Activated T-helper 2 cell treated with anti-CD3 and anti-CD28 coated beads, Interferon-gamma antibody, Interleukin-2, Interleukin-4, amounts not matched to agents 10 μg/mL and 5 μg/mL and 100 μg/mL, durations not matched to agents 14 hours and 24 hours and 36 hours (primary cell): ENCODE measurements at places on chromosomes 7 and 10. TPM values are rescaled to one million over a fixed set of nuclear protein-coding genes. Genes with fewer than 3 reads are reported as not detected.

DNA sequence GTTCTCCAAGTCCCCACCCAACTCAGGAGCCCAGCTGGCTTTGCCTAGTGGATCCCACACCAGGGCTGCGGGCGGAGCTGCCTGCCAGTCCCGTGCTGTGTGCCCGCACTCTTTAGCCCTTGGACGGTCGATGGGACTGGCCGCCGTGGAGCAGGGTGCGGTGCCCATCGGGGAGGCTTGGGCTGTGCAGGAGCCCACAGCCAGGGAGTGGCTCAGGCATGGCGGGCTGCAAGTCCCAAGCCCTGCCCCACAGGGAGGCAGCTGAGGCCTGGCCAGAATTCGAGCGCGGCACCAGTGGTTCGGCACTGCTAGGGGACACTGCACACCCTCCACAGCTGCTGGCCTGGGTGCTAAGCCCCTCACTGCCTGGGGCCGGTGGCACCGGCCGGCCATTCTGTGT lies 159.7 kb downstream of the ANKRD30A start:
- H3K36me3 ChIP-seq: no peaks in the 10 kb centered on the region

DNA sequence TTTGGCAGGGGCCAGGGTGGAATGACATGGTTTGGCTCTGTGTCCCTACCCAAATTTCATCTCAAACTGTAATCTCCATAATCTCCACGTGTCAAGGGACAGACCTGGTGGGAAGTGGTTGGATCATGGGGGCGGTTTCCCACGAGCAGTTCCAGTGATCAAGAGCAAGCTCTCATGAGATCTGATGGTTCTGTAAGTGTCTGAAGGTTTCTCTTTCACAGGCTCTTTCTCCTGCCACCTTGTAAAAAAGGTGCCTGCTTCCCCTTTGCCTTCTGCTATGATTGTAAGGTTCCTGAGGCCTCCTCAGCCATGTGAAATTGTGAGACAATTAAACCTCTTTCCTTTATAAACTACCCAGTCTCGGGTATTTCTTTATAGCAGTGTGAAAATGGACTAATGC lies 188.3 kb downstream of the CHCHD3 start:
- no peak overlapping the region for H3K27ac ChIP-seq
- H3K4me1 ChIP-seq: no peaks in the 10 kb centered on the region
- no peak overlapping the region for H3K4me3 ChIP-seq
- DNase-seq: no peak
- no peaks in the 10 kb centered on the region for H3K27me3 ChIP-seq
- H3K36me3 ChIP-seq: peaks cover 12% of the 10 kb centered on the region

DNA sequence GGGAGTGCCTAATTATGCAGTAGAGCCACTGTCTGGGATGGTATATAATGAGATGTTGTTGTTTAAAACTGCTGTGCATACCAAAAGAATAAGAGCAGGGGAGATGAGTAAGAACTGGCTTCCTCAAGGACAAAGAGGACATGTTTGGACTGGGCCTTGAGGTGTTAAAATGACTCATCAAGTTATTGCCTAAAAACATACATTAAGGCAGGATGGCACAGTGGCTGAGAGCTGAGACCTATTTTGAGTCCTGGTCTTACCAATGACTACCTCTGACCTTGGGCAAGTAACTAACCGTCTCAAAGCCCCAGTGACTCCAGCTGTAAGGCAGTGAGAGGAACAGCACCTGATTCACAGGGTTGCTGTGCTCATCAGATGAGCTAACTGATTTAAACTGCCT lies 71.1 kb downstream of the CFAP58 start:
- peaks cover 4% of the 10 kb centered on the region for H3K27me3 ChIP-seq
- no peaks in the 10 kb centered on the region for H3K36me3 ChIP-seq
- H3K4me3 ChIP-seq: no peak overlapping the region

GRCh38 chr10:127880557-127880956 lies 12.2 kb downstream of the CLRN3 start:
- no peak overlapping the region for H3K27ac ChIP-seq
- peaks cover 21% of the 10 kb centered on the region for H3K4me1 ChIP-seq
- no peak for DNase-seq

GRCh38 chr7:117872561-117873309 lies 506 bp downstream of the CTTNBP2 start:
- H3K27ac ChIP-seq: no peak overlapping the region
- peaks cover 50% of the 10 kb centered on the region for H3K27me3 ChIP-seq
- H3K4me1 ChIP-seq: peaks cover 7% of the 10 kb centered on the region
- H3K4me3 ChIP-seq: no peak overlapping the region

- no peaks in the 10 kb centered on the region for H3K4me1 ChIP-seq
- no peak within 1 kb of the TSS for H3K27ac ChIP-seq
- no peak for DNase-seq
These were observed at the start of gene SFTPA1 for GRCh38 chr10:79610601-79611191. TSS of gene SFTPA1 (plus strand) at chr10:79610939. CDS start at chr10:79611826, 887 bp downstream.

DNA sequence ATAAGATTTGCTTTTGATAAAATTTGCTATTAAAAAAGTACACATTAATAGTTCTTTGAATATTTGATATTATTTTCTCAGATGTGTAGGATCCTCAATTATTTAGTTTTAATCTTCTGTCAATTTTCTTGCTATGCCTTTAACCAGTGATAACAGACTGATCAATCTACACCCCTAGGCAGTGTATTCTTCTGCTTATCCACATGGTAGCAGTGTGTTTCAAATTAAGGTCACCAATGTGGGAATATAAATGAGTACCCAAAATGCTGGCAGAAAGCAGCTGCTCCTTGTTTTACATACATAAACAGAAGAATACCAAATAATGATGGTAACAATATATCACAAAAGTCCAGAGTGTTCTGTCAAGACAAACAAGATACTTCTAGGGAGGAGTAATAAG lies 87.0 kb downstream of the SKAP2 start:
- H3K4me1 ChIP-seq: no peaks in the 10 kb centered on the region
- no peak overlapping the region for H3K27ac ChIP-seq
- no peak overlapping the region for H3K4me3 ChIP-seq

GRCh38 chr10:124035928-124036558 lies 57.4 kb downstream of the CHST15 start:
- peak overlapping the region; percentile 9 for H3K27ac ChIP-seq
- peaks cover 4% of the 10 kb centered on the region for H3K27me3 ChIP-seq
- no peaks in the 10 kb centered on the region for H3K36me3 ChIP-seq
- no peak overlapping the region for H3K4me3 ChIP-seq
- H3K4me1 ChIP-seq: peaks cover 13% of the 10 kb centered on the region
- peak; percentile 15 for DNase-seq

Gene IPMK
- total RNA-seq: 7.5 and 7.7 TPM in 2 replicates

Gene GRM3
- total RNA-seq: not detected in 2 replicates
